ENCODE measurements at places on chromosomes 2 and 18.

- DNase-seq = no peak
Observed at GRCh38 chr2:12099374-12099773, 352.9 kb downstream of the LPIN1 start.

DNA sequence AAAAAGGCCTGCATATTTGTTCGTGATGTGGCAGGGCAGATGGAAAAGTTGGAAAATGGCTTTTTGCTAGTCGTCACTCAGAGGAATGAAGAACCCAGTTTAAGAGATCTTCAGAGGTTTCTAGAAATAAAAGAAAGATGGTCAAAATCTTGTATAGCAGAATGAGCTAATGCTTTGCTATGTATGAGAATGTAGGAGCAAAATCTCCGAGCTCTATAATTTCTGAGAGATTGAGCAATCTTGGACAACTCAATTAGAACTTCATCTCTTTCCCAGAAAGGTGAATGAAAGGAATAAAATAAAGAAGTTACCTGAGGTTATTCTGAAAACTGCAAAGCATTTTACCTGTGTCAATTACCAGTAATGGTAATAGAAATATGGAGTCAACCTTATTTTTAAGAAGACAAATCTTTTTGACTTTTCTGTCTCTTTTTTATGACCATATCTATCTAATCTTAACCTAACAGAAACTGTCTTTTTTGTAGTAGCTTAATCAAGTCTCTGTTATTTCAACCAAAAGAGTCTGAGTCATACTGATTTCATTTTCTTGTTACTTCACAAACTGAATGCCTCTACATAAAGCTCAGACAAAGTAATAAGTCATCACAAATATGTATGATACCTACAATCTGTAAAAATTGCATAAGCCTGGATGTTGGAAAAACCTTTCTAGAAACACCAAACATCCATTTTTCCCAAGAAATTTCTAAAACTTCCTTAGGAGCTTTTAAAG, 32.5 kb downstream of the CCDC68 start:
- no peak for DNase-seq

GRCh38 chr18:3494245-3494526, 44.2 kb downstream of the TGIF1 start:
- no peak for DNase-seq

DNA sequence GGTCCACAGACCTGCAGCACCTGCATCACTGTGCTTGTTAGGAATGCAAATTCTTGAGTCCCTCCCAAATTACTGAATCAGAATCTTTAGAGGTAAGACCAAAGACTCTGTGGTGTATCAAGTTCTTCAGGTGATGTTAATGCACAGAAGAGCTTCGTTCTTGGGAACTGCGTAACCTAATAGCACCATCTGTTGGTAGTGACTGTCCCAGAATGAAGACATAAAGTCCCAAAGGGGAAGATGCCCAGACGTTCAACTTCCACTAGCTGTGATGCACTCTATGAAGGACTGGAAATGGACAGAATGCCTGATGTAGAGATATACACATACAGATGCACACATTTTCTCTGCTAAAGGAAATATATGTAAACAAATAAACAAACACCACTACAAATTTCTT, 576.0 kb downstream of the LRP1B start:
- DNase-seq = no peak

DNA sequence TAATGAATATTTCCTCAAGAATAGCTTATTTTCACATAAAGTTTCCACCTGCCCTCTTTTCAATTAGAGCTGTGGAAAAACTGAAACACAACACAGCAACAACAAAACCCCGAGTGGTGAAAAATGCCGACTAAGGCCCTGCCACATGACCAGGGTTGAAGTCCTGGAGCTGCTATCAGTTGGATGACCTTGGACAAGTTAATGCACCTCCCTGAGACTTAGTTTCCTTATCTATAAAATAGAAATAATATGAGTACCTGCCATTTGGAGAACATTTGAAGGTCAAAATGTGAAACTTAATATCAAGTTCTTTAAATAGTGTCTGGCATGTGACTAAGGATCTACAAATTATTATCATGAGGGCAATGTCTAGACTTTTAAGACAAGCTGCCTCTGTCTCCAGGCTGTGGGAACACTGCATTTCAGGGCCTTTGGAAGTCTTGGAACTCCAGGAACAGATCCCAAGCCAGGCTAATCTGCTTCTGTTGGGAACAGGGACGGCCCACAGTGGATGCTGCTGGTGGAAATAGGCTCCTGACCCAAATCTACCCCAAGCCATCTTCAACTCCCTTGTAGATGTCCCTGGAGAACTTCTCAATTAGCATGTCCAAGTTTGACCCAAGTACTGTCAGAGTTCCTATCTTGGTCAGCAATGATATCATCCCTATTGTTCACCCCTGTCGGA, 42.0 kb upstream of the TRIB2 start:
- no peak for DNase-seq

Data from activated naive CD4-positive, alpha-beta T cell treated with anti-CD3 and anti-CD28 coated beads, Interleukin-2, amount 50 U/mL, for 16 hours (primary cell).